ENCODE measurements at places on chromosomes 1 and 21. TPM values are rescaled to one million over a fixed set of nuclear protein-coding genes. Genes with fewer than 3 reads are reported as not detected.

- DNase-seq = peak; percentile 40
These were observed 78.8 kb downstream of the SPSB1 start for GRCh38 chr1:9371391-9371935.

DNA sequence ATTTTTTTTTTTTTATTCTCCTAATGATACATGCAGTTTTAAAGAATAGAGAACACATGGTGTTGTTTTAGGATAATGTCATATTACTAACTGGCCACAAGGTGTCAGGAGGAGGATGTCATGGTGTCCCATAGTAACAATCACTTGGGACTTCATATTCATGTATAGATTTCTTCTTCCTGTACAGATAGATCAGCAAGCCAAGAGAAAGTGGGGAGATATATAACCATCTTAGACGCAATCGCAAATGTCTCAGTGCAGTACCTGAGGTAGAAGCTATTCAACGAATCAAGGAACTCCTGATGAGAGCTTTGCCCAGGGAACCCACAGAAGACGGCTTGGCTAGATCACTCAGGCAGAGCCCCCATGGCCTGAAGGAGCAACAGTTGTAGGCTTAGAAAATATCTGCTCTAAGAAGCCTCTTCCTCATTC lies 12.3 kb downstream of the OR2T11 start:
- DNase-seq = peak; percentile 25

DNA sequence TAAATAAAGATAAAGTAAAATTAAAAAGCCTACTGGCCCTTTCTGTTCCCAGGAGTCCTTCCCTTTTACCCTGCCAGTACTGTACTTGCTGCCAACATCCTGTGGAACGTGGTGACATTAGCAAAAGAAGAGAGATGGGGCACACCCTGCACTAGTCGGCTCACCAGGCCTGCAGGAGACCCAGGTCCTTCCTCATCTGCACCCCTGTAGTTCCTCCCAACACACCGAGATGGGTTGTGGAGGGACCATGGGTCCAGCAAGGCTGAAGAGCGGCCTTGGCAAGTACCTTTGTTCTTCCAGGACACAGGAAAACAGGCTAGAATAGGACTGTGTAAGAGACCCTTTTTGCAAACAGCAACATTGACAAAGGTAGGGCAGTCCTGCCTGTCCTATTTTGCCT lies 98.7 kb upstream of the TMPRSS2 start:
- DNase-seq = no peak

FNDC10 gene
- 1.1 TPM for total RNA-seq

LIPI gene
- not detected for total RNA-seq

- DNase-seq = no peak
These were observed 7.5 kb downstream of the MIER1 start for GRCh38 chr1:66932291-66932690.

DNA sequence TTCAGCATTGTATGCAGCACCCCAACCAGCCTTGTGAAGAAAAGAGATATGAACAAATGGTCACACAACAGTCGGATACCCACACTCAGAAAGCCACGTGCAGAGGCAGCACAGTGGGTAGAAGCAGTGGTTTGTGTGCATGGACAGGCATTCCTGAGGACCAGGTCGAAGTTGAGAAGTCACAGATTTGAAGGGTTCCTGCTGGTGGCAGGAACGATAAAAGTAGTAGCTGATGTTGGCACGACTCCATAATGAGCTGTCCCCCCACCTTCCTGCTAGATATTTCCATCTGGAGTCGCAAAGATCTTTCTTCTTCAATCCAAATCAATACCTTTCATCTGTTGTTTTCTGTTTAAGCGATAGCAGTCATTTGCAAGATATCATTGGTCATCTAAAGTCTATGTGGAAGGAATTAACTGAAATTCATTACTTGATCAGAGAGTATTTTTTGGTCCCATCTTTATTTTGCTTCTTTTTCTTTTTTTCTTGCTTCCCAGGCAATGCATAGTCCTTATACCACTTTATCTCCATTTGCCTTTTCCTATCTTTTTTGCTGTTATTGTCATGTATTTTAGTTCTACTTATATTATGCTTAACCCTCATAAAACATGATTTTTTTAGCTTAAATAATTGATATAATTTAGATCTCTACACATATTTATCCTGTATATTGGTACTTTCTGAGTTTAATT lies 176.4 kb downstream of the DHRS3 start:
- DNase-seq = no peak

GRCh38 chr1:235022981-235023710 lies 105.5 kb downstream of the TOMM20 start:
- DNase-seq = no peak

DNA sequence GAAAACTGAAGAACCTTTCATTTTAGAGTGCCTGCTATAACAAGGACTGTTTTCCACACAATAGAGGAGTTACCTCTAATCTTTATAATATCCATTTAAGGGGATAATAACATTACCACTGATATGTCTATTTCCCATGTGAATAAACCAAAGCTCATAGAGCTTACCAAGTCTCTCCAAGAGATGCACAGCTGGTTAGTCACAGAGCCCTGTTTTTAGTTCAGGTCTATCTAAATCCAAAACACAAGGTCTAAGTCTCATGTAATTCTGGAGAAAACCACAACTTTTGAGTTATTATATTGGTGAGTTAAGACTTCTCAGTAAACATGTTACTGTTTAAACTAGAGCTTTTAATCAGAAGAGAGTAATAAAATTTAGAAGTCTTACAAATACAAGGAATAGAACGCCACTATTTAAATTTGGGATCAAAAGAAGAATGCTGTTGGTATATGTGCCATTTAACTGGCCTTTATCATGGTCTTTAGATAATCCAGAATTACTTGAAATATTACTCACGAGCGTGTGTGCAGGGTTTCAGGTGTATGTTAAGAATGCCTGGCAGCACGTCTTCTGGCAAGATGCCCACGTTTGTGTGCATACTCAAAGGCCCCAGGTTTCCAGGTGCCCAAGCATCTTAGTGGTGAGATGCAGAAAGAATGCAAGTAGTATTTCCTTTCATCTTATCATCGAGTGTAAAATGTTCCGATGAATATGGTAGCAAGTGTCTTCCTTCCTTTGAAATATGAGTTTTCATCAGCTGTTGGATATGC lies 190.6 kb downstream of the FMN2 start:
- DNase-seq = no peak

DNA sequence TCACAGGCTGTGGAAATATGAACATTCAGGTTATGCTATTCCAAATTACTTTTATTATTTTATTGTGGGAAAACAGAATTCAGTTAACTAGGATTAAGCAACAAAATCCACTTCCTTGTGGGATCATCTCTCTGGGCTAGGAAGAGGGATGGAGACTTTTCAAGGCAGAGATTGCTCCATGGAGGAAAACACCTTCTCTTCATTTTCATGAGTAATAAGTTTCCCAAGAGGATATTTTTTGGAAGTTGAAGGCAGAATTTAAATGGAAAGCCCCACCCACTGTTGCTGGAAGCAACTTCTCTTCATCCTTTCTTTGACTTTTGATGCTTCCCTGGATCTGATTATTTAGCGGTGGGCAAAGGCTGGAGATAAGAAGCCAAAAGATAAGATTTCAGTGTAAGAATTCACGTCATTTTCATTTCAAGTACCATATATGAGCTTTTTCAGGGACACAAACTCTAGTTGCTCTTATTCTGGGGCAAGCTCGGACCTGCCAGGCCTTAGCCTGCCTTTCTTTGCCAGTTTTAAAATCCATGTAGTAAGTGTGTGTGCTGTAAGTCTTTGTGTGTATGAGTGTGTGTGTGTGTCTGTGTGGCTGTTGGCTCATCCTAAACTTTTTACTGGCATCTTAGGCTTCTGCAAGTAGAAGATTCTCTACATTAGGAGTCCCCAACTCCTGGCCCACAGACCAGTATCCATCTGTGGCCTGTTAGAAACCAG lies 11.7 kb upstream of the IL24 start:
- DNase-seq = no peak

DNA sequence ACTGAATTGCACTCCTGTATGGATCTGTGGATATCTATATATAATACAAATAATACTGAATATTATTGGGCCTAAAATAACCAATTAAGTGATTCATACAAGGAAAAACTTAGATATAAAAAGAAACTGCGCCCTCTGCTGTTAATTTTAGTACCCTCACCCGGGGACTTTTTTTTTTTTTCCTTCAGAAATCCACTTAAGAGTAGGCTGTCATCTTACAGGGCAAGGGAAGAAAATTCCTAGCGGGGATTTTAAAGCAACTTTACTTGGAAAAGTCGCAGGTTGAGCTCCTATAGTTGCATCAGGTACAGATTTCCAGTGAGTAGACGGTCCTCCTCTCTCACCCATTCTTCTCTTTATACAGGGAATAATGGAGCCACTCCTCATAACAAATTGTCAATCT lies 1.3 kb downstream of the NTNG1 start:
- DNase-seq = peak; percentile 70

DNA sequence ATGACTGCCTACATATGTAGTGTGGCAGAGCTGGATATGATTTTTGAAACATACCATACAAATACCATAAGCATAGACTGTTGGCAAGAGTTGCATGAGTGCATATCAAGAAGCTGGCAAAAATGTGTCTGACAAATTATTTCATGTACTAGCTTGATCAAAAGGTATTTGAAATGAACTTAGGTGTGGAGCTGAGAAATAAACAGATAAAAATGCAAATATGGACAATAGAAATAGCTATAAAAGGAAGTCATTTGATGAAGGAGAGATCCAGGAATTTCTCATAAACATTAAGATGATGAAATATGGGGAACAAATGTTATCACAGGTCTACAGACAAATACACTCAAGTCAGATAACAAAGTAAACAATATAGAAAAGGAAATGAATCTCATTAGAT lies 609.1 kb downstream of the PTPRC start:
- DNase-seq = no peak

DNA sequence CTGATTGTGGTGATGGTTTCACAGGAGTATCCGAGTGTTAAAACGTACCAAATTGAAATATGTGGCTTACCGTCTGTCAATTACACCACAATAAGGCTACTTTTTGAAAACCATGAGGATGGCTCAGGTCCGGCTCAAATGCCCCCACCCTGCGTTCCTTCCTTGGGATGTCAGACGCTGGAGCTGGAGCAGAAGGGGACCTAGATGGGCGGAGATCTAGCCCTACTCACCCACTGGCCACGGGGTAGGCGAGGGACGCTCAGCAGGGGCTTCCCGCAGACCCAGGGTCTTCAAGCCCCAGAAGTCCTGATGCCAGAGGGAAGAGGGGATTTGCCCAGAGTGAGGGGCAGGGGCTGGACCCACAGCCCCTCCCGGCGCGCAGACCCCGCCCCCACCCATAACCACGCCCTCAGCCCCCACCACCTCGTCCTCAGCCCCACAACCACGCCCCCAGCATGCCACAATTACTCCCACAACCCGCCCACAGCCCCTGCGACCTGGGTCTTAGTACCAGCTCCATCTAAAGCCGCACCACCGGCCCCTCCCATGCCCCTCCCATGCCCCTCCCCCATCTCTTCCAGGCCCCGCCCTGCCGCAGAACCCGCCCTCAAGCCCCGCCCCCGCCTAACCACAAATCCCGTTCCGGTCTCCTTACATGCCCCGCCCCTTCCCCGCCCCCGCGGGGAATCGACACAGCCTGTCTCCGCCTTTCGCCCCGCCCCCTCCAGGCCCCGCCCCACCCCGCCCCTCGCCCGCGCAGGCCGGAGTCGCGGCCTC lies at the start of gene LRRC3:
Gene LRRC3 (plus strand): TSS at position 764 of the 777 bp plus-strand sequence. CDS start 1,135 bp downstream, outside the sequence.
- DNase-seq = no peak

C1QA gene
- not detected for total RNA-seq

CYP4A22 gene
- not detected for total RNA-seq
